ENCODE measurements at places on chromosomes 6 and 20.

GRCh38 chr6:69866770-69867638, 648 bp downstream of the COL19A1 start:
- no peak for DNase-seq

DNA sequence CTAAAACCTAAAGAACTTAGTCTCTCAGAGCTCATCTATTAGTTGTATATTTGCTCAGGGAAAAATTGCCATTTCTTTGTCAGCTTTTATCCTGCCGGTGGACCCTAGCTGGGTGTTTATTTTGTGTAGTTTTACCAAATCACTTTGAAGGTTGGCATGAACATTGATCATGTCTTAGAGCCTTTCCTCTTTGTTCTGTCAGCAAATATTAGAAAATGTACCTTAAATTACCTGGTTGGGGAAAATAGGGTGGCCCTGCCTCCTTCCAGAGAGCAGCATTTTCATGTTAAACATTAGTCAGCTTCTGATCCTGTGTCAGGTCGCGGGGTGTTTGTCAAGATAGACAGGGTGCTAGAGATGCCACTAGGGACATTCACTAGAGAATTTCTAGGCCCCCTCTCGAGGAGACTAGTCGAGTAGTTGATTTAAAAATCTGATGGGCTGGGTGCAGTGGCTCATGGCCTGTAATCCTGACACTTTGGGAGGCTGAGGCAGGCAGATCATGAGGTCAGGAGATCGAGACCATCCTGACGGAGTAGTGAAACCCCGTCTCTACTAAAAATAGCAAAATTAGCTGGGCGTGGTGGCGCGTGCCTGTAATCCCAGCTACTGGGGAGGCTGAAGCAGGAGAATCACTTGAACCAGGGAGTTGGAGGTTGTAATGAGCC, 11.2 kb downstream of the RALY start:
- no peak for DNase-seq

- DNase-seq = no peak
These were observed 16.1 kb downstream of the TXNDC5 start for GRCh38 chr6:7894262-7895124.

DNA sequence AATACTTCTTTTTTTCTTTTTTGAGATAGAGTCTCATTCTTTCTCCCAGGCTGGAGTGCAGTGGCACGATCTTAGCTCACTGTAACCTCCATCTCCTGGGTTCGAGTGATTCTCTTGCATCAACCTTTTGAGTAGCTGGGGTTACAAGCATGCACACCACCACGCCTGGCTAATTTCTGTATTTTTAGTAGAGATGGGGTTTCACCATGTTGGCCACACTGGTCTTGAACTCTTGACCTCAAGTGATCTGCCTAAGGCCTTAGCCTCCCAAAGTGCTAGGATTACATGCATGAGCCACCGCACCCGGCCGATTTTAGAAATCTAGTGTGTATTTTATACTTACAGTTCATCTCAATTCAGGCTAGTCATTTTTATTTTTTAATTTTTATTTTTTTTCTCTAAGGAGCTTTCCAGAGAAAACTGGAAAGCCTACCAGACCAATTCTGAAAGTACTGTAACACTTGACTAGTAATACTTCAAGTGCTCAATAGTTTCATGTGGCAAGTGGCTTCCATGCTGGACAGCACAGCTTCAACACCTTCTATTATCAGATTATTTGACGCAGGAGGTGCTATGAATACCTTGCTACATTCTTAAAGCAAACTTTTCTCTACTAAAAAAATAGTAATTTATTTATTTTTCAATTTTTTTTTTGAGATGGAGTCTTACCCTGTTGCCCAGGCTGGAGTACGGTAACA, 25.0 kb downstream of the POLR1C start:
- DNase-seq = no peak

- peak; percentile 99 for DNase-seq
These were observed 136.4 kb downstream of the MTFR2 start for GRCh38 chr6:136113736-136114173.

DNA sequence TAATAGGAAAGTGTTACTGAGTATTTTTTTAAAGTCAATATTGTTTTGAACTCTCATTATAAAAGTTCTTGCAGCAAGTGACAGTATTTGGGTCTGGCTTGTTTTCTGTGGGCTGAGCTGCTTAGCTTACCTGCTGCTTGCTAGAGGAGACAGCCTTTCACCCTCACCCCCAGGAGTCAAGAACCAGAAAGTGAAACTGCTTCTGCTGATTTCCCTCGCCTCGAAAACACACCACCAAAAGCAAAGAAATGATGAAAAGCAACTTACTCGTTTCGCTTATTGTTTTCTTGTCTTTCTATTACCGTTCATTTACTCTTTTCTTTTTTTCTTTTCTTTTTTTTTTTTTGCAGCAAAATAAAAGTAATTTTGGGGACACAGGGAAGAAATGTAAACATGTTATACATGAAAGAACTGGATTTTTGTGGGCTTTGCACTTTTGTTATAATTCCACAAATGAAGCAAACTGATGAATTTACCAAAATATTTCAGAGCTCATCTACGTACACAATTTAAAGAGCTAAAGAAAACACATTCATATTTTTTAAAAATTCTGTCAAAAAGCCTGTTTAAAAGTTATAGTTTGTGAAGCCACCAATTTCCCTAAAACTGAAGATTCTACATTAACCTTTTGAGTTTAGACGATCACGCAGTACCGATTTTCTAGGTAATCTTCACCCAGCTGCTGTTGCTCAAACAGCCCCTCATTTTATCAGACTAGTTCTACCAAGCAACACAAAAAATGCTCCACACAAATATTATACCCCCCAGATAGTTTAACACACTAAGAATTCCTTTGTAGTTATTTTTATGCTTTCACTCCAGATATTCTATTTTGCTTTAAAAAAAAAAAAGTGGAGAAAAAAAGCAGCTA, 1.7 kb downstream of the SCML4 start:
- DNase-seq = no peak

GRCh38 chr20:61876952-61877728, 188.5 kb downstream of the TAF4 start:
- no peak for DNase-seq

DNA sequence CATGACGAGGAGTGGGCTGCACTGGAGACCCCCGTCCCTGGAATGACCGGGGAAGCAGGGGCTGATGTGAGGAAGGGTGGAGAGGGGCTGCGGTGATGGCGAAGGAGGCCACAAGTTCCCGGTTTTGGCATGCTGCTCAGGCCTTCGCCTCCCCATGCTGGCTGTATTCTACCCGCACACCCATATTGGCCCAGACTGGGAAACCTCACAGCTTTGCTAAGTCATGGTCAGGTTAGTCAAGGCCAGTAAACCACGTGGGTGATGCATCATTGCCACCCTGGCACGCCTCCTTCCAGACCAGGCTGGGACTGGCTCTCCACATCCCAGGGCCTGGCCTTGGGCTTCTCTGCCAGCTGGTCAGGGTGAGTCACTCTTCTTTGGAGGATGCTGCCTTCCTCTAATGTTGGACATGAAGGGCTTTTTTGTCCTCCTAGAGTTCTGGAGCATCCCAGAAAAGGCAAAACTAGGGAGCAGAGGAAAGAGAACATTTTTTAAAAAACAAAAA, 53.8 kb downstream of the PCNA start:
- DNase-seq = no peak

DNA sequence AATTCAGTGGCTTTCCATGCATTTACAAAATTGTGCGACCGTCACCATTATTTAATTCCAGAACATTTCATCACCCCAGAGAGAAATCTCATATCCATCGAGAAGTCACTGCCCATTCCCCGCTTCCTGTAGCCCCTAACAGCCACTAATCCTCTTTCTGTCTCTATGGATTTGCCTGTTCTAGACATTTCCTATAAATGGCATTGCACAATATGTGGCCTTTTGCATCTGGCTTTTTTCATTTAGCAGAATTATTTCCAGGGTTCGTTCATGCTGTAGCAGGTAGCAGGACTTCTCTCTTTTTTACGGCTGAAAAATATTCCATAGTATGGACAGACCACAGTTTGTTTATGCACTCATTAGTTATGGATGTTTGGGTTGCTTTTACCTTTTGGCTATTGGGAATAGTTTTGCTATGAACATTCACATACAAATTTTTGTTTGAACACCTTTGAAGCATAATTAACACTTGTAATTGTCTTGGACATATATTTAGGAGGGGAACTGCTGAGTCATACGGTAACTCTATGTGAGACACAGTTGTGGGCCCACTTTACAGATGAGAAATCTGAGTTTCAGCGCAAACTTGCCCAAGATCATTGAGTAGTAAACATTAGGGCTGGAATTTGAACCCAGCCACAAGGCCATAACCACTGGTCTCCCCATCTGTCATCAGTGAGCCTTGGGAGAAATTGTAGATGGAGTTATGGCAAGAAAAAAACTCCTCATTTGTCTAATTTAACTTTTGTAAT, 126.9 kb downstream of the BMP7 start:
- DNase-seq = no peak

GRCh38 chr6:91626911-91627310, 1040.0 kb upstream of the MAP3K7 start:
- DNase-seq = no peak

DNA sequence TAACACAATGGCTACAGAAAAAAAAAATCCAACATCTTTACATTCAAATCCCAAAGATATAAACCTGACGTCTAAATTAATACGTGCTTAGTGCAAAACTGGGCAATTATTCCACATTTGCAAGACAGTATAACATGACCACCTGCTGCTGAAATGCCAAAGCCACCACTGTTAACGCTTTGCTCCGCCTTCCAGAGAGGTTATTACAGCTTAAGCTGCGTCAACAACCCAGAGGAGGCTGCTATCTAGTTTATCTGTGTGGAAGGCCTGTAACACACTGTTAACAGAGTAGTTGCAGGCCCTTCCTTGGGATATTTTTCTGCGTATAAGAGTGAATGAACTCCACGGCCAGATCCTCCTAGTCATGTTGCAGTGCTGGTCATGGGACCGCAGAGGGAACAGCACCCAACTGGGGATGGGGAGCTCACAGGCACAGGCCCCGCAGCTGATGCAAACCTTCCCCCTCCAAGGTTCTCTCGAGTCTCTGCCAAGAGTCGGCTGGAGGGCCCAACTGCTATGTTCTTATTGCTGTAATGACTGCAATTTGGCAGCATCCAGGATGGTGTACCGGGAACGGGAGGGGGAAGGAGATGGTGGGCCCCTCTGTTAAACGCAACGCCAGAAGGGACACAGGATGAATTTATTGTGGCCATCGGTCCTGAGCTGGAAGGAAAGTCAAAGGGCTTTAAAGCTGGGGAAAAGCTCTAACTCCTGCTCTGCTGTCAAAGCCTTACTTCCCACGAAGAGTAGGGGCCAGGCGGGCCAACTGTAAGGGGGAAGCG, 993 bp upstream of the NCOA7 start:
- peak; percentile 46 for DNase-seq

DNA sequence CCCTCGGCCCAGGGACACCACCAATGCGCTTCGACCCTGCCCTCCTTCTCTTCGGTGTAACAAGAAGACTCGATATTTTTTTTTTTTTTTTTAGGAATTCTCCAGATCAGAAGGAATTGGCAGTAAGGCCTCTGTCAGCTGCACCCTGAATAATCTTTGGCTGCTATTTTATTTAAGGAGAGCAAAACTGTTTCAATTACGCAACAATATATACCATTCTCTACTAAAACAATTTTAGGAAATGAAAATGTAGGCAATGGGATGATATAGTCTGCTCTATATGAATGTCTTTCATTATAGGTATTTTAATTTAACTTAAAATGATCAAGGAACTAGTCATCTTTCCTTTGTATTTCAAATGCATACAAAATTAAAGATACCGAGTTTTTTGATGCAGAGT, 13.3 kb downstream of the ZCCHC3 start:
- DNase-seq = no peak

GRCh38 chr6:153073841-153074240, 57.2 kb downstream of the RGS17 start:
- no peak for DNase-seq

DNA sequence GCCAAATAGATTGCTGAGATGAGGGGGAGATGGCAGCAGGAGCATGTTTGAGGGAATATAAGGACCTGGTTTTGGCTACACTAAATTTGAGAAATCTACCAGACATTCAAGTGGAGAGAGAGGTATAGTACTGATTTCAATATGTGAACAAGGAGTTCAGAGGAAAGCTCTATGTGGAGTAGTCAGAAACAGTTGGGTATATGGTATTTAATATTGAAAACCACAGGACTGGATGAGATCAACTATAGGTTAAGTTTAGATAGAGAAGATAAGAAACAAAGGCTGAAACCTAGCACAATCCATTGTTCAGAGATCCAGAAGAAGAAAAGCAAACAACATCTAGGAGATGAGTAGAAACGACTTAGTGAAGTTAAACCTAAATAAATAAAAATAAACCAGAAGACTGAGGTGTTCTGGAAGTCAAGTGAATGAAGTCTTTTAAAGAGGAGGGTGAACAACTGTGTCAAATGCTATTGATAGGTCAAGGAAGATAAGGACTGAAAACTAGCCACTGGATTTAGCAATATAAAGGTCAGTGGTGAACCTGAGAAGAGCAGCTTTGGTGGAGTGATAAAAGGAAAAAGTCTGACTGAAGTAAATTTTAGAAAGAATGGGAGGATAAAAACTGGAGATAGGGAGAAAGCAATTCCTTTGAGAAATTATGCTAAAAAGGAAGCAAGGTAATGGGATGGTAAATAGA, 121.2 kb upstream of the RUNX2 start:
- no peak for DNase-seq

Measured in NCI-H1417 treated with DMSO at 0.1 percent for 48 hours (cell line).